ENCODE measurements at places on chromosomes 16 and 17.

DNA sequence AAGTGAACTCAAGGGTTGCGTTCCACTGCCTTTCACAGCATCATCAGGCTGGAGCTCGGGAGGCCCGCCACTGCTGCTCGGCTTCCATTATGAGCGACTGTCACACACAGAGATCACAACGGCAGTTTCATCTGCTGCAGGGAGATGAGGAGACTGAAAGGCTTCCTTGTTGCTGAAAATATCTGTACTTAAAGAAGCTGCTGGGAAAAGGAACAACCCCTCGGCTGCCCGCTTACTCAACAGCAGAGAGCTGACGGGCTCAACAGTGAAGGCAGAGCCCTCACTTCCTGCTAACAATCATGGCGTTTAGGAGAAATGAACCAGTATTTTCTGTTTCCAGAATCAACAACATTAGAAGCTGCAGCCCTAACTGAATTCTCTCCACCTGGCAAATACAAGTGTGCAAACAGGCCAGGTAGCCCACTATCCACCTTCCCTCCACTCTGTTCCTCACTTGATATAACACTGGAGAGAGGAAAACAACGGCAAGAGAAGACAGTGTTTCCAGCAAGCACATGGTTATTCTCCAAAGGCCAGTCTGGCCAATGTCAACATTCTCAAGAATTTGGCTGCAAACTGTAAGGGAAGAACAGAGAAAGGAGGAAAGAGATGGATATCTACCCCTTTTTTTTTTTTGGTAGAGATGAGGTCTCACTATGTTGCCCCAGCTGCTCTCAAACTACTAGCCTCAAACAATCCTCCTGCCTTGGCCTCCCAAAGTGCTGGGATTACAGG lies 33.7 kb downstream of the MBTPS1 start:
- ATAC-seq, result no peak

GRCh38 chr17:72602517-72603419 lies 481.9 kb downstream of the SOX9 start:
- ATAC-seq, result no peak

DNA sequence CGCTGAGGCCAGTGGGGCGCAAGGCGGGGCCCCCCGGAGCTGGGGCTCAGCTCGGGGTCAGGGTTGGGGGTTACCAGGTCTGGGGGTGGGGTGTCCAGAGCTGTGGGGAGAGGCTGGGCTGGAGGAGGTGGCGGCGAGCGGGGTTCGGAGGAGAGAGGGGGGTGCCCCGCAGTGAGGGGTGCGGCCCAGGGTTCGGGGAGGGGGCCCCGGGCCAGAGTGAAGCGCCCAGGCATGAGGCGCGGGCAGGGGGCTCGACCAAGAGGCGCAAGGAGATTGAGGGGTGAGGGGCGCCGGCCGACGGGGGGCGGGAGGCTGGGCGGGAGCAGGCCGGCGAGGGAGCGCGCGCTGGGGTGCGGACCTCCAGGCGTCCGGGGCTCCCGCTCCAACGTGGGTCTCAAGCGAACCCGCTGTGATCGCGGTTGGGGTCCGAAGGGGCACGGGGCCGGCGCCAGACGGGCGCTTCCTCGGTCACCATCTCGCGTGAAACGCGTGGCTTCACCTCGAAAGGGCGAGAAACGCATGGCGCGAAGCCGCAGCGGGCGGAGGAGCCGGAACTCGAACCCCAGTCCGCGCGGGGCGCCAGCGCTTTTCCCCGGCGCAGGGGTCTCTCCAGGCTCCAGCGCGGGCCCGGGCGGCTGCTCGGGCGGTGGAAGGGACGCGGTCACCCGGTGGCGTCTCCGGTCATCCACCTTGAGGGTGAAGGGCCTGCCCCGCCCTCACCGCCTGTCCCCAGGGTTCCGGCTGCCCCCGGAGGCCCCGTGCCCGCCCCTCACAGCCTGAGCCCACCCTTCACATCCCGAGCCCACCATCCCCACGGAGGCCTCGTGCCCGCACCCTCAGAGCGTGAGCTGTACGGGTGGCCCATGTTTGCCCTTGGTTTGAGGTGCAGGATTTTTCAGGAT lies 846 bp downstream of the CPNE7 start:
- no peak for ATAC-seq

DNA sequence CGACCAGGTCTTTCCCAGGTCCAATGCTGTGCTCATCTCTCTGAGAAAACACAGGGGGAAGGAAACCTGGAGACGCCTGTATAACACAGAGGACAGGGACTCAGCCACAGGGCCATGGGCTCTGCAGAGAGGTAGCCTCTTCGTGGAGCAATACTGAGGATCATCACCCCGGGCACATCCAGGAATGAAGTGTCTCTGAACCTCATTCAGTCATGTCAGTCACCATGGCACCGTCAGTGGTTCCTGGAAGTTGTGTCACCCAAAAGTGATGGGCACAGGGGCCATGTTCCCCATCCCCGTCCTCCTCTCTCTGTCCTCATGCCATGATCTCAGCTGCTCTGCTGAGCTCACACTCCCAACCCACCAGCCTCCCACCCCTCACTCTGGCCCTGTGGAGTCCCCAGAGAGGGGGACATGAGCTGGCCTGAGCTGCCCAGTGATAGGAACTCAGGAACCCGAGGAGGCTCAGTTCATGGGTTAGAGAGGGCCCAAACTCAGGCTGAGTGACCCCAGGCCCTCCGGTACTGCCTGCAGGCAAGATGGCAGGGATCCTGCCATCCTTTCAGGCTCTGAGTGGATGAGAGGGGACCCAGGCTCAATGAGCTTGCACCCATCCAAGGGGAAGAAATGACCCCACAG lies 53.4 kb downstream of the PITPNM3 start:
- no peak for ATAC-seq

- no peak for ATAC-seq
Measured at GRCh38 chr17:53142890-53143289, 679.8 kb upstream of the KIF2B start.

GRCh38 chr16:81469710-81470535 lies 25.3 kb downstream of the CMIP start:
- ATAC-seq, result peak; percentile 82

DNA sequence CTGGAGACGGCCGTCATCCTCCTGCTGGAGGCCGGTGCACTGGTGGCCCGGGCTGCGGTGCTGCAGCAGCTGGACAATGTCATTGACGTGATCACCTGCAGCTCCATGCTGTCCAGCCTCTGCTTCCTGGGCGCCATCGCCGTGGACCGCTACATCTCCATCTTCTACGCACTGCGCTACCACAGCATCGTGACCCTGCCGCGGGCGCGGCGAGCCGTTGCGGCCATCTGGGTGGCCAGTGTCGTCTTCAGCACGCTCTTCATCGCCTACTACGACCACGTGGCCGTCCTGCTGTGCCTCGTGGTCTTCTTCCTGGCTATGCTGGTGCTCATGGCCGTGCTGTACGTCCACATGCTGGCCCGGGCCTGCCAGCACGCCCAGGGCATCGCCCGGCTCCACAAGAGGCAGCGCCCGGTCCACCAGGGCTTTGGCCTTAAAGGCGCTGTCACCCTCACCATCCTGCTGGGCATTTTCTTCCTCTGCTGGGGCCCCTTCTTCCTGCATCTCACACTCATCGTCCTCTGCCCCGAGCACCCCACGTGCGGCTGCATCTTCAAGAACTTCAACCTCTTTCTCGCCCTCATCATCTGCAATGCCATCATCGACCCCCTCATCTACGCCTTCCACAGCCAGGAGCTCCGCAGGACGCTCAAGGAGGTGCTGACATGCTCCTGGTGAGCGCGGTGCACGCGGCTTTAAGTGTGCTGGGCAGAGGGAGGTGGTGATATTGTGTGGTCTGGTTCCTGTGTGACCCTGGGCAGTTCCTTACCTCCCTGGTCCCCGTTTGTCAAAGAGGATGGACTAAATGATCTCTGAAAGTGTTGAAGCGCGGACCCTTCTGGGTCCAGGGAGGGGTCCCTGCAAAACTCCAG lies 1.1 kb downstream of the MC1R start:
- no peak for ATAC-seq

DNA sequence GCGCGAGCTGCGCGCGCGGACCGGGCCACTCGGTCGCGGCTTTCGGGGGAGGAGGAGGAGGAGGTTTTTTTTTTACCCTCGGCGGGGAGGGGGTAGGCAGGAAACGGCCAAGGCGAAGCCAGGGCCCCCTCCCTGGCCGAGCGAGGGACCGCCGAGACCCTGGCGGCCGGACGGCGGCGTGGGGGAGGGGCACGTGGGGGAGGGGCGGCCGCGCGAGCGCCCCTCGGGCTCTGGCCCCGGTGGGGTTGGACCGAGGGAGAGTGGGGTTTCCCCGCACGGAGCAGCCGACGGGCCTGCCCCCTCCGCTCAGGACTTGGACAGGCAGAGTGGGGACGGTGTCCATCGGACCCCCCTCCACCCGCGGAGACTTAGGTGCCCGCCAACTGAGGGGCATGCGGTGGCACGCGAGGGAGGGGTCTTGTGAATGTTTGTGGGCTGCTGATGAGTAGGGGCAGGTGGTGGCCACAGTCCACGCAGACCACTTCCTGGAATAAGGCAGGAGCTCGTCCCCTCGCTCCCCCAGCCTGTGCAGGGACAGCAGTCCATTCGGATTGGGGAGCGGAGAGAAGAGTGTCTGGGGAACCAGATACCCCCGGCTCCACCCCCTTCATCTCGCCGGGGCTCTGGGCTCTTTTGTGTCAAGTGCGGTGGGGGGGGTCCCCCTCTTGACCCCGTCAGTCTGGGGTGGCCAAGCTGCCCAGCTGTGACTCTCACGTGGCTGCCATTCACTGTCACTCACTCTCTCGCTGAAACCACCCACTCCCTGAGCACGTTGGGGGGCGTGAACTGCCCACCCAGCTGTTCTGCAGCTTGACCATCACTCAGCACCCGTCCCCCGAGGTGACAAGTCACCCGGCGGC lies 3.0 kb upstream of the CHD3 start:
- ATAC-seq, result peak; percentile 1

GRCh38 chr17:49964303-49964768 lies 4.7 kb upstream of the DLX4 start:
- no peak for ATAC-seq

GRCh38 chr16:83253521-83253920 lies 554.3 kb upstream of the HSBP1 start:
- no peak for ATAC-seq

GRCh38 chr16:67562526-67562917 lies at the start of gene CTCF:
CTCF (plus strand) TSS chr16:67562526; CDS start chr16:67610833, 48,307 bp downstream.
- peak; percentile 60 for ATAC-seq

GRCh38 chr17:60724647-60725046 lies 47.0 kb downstream of the BCAS3 start:
- ATAC-seq, result no peak

DNA sequence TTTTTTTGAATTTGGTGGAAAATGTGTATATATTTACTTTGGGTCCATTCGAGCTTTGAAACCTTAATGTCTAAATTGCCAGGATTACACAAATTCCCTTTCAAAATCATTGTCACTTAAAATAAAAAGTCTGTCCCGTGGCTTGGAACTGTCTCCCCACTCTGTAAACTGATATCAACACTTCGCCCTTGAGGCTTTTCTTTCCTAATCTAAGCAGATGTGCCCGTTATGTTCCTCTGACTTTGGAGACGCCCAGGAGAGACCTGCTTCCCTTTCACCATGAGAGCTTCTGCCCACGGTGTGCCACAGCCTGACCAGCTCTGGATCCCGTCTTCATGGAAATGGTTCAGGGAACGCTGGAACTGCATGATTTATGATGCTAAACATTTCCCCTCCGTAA lies 151.3 kb downstream of the C16orf95 start:
- ATAC-seq, result no peak

DNA sequence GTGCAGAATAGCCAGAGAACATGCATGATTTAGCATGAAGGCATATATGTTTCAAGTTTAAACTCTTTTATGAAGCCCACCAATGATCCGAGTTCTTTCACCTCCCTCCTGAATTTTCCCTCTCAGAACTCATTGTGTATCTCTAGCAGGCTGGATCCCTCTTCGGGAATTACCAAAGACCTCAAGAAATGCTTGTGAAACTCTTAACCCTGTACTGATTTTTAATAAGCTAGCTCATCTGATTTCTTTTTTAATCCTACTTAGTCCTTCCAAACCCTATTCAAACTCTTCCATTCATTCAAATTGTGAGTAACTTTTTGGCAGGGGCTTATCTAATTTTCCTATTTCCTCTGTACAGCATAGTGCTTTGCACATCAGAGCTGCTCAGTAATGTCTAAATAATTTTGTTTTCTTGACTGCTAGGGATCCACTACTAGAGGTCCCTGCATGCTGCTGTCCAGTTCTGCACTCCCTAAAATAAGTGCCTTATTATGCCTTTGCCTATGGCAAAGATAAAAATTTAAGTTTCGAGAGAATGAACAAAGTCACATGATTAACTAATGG lies 723.8 kb downstream of the CDH11 start:
- ATAC-seq, result no peak

- ATAC-seq, result no peak
Measured at GRCh38 chr17:75335315-75335714, 46.1 kb upstream of the SLC25A19 start.

- ATAC-seq, result no peak
Measured at GRCh38 chr17:37546302-37546701, 56.6 kb downstream of the DUSP14 start.

DNA sequence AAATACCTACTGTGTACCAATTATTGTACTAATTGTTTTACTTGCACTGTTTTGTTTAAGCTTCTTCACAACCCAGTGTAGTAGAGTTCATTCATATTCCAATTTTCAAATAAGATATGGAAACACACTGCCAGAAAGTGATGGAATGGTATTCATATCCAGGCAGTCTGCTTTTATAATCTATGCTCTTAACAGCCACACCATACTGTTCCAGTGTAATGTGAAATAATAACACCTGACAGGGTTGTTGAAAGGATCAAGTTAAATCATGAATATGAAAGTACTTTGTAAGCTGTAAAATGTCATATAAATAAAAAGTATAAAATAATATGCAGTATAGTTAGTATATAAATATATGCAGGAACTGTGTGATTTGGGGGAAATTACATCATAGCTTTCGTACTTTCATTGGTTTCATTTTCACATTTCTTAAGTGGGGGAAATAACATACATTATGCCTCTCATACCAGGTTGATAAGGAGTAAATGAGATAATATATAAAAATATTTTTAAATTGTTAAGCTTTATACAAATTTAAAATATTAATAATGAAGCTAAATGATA lies 230.8 kb downstream of the TANC2 start:
- peak; percentile 73 for ATAC-seq

GRCh38 chr16:54454616-54455015 lies 168.0 kb upstream of the IRX3 start:
- no peak for ATAC-seq

- no peak for ATAC-seq
Measured at GRCh38 chr16:25143928-25144327, 32.4 kb downstream of the LCMT1 start.

- ATAC-seq, result no peak
Measured at GRCh38 chr17:48856122-48856821, 25.4 kb downstream of the CALCOCO2 start.

- ATAC-seq, result no peak
Measured at GRCh38 chr16:77856438-77857160, 68.2 kb downstream of the VAT1L start.

GRCh38 chr17:57677858-57678257 lies 67.2 kb downstream of the CCDC182 start:
- ATAC-seq, result no peak

GRCh38 chr17:60641810-60642220 lies 35.8 kb upstream of the BCAS3 start:
- ATAC-seq, result peak; percentile 53
